Choroid plexus epithelial cell (primary cell): ENCODE measurements at places on chromosomes 4 and X.
A peak's percentile ranks its signal among the peaks of the same experiment; 100 is the strongest.

DNA sequence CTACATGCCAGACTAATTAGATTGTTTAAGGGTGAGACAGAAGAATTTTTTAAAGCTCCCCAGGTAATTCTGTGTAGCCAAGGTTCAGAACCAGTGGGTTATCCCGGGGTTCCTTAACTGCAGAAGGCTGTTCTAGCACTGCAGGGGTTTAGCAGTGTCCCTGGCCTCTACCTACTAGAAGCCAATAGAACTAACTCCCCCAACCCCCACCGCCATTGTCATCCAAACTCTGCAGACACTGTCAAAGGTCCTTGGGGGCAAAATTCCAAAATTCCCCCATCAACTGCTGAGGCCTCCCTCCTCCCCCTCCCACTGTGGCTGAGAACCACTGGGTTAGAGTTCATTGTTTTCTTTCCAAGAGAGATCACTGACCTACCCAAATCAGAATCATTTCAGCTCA is 66.4 kb downstream of the MOSPD2 start:
- no peak for DNase-seq

- DNase-seq = no peak
Measured at GRCh38 chr4:125801373-125801772, 486.6 kb downstream of the FAT4 start.

- no peak for DNase-seq
Measured at GRCh38 chrX:111467896-111468295, 43.5 kb upstream of the SERTM2 start.

GRCh38 chrX:12799118-12799517 is 7.9 kb downstream of the PRPS2 start:
- no peak for DNase-seq

DNA sequence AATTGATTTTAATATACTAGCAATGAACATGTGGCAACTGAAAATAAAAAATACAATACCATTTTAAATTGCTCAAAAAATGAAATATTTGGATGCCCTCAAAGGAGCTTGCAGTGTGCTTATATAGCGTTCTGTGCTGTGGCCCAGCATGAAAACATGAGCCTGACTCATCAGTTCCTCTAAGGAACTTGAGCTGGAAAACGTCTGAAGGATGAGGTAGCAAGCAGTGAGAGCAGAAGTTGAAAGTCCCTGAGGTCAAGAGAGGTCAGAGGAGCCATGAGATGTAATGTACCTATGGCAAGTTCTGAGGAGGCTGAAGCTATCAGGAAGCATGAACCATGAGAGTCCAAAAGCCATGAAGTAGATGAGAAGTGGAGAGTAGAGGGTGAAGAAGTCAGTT is 59.7 kb downstream of the HMGB3 start:
- DNase-seq = no peak

GRCh38 chr4:106687026-106687425 is 318.4 kb upstream of the GIMD1 start:
- peak; percentile 55 for DNase-seq

GRCh38 chr4:118920247-118920646 is 31.6 kb downstream of the SYNPO2 start:
- DNase-seq = peak; percentile 45

GRCh38 chr4:92307181-92307580 is 3.4 kb downstream of the GRID2 start:
- DNase-seq = no peak

DNA sequence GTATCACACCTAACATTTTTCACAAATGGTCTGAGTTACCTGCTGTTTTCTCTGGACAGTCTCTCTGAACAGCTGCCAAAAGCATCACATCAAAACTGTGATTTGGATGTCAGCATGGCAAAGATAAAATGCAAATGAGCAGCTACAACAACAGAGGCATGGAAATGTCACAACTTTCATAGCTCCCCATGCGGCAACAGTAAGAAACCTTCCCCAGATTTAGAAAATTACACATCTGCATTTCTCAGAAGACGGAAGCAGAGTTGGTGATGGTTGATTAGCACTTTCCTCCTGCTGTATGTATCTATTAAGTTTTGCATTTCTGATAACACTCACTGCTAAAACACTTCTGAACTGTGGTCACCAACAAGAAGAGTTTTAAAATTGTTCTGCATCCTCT is 9.7 kb downstream of the PRKG2 start:
- no peak for DNase-seq

DNA sequence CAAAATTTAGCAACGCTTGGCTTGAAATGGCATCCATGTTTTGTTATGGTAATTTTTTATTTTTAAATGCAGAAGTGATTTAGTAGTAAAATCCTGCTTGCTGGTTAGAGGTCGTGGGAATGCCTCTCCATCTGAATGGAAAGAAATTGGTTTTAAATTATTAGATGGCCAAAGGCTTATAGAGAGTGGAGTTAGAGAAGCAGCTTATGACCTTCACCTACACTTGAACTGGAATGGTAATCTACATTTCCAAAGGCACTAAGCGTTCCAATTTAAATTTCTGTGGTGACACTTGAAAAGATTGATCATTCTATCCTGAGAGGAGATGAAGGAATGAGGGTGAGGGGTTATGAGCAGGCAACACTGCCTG is 280.7 kb downstream of the RAPGEF2 start:
- no peak for DNase-seq

GRCh38 chr4:102525504-102525903 is 24.3 kb downstream of the NFKB1 start:
- DNase-seq = no peak

DNA sequence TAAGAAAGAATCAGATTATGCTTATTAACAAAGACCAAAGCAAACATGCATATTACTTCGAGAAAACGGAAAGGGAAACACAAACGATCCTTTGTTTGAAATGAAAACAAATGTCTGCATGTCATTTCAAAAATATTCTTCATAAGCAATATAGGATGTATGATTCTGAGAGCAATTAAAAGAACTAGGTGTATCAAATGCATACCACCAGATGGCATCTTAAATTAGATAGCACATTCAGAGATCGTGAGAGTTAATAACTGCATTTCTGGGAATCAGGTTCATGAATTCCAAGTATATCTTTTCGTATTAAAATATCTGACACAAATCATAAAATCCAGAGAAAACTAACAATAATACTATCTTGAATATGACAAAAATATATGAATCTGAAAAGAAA is 159.5 kb downstream of the PPP3CA start:
- DNase-seq = peak; percentile 46

DNA sequence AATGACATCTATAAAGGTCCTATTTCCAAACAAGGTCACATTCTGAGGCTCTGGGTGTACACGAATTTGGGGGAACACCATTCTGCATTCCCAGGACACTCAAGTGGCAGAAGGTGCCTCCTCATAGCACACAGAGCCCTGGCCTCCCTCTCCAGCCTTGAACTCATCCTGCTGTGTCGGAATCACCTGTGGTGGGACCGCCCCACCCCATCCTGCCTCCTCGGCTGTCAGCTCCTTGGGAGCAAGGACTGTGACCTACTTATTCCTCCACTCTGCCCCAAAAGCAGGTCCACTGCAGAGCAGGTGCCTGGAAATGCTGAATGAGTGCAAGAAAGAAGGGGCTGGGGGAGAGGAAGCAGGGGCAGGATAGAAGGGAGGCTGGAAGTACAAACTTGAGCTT is 33.5 kb downstream of the HTRA3 start:
- DNase-seq = no peak

GRCh38 chr4:4662230-4662629 is 120.4 kb upstream of the STX18 start:
- DNase-seq = no peak

GRCh38 chr4:43682551-43682950 is 766.1 kb downstream of the KCTD8 start:
- DNase-seq = no peak

DNA sequence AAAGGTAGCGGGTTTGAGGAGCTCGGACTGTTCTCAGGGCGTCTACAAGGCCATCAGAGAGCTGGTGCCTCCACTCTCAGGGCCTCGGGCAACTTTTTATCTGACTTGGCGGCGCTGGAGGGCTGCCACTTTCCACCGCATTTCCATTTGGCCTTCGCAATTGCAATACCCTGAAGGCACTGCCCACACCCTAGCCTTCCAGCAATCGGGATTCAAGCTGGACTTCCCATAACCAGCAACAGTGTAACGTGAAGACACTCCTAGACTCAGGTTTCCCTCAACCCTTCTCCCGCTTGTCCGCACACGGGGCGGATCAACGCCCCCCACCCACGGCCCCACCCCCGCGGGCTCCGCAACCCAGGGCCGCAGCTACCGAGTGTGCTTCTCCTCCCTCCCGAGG is 50.2 kb upstream of the BCOR start:
- DNase-seq = no peak

- peak; percentile 95 for DNase-seq
Measured at GRCh38 chr4:99324979-99325378, 3.8 kb upstream of the ADH1B start.

DNA sequence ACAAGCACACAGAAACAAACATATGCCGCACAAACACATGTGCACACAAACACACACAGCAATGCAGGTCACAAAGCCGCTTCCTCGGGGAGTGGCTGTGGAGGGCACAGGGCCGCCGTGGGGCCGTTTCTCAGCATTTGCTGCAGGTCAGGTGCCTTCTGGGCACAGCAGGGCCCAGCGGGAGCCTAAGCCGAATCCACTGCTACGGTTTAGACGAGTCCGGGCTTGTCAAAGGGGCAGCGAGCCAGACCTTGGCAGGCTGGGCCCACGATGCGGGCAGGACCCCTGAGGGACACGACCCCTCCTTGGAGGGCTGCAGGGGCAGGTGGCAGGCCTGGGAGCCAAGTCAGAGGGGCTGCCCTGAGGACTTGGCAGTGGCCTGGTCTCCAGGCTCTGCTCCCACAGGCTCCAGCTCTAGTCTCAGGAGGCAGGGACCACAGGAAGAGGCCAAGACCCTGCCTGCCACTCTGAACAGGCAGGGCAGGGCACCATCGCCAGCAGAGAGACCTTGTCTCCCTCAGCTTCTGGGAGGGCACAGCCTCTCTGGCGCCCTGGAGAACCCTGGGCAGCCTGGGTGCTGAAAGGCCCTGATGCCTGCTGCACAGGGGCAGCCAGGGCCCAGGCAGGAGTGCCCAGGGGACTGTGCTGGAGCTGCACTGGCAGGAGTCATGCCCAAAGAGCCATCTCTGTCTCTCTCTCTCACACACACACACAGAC is 5.5 kb upstream of the ATP2B3 start:
- no peak for DNase-seq

DNA sequence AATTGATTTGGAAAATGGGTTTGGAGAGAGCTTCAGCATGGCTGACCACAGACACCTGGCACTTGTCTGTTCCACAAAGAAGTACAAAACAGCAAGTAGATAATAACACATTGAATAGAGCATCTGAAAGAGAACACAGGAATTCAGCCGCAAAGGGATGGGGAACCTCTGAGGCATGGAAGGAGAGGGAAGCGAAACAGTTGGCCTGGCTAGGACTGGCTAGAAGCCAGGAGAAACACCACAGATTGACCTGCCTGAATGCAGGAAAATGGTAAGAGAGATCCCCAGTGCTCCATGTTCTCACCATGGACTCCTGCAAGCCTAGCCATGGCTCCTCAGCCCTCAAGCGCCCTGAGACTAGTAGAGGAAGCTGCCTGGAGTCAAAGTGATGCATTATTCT is 169.7 kb upstream of the SH3RF1 start:
- peak; percentile 55 for DNase-seq

DNA sequence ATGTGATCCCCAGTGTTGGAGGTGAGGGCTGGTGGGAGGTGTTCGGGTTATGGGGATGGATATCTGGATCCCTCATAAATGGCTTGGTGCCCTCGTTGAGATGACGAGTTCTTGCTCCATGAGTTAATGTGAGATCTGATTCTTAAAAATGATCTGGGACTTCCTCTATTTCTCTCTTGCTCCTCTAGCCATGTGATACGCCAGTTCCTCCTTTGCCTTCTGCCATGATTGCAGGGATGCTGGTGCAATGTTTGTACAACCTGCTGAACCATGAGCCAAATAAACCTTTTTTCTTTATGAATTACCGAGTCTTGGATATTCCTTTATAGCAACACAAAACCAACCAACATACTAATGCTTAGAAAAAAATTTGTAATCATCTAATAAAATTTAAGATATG is 56.6 kb downstream of the STAP1 start:
- no peak for DNase-seq

- no peak for DNase-seq
Measured at GRCh38 chr4:56681158-56681852, at the start of gene HOPX. HOPX (minus strand) TSS chr4:56681296; CDS start chr4:56657816, 23,480 bp downstream.

GRCh38 chr4:37157476-37158167 is 86.9 kb upstream of the NWD2 start:
- DNase-seq = no peak

DNA sequence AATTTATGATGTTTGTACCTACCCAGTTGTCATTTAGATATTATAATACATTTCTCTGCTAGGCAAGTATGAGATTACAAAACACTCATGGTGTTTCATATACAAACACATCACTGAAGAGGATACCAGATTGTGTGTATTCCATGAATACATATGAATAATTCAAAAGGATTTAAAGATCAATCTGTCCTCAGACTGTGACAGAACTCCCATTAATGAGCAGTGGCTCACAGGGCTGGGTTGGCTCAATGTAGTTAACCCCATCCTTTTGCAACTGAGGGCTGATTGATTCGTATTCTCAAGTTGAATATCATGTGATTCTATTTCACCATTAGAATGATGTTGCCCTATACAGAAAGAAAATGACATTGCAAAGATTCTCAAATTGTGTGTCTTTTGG is 79.6 kb upstream of the SPANXN2 start:
- DNase-seq = no peak

DNA sequence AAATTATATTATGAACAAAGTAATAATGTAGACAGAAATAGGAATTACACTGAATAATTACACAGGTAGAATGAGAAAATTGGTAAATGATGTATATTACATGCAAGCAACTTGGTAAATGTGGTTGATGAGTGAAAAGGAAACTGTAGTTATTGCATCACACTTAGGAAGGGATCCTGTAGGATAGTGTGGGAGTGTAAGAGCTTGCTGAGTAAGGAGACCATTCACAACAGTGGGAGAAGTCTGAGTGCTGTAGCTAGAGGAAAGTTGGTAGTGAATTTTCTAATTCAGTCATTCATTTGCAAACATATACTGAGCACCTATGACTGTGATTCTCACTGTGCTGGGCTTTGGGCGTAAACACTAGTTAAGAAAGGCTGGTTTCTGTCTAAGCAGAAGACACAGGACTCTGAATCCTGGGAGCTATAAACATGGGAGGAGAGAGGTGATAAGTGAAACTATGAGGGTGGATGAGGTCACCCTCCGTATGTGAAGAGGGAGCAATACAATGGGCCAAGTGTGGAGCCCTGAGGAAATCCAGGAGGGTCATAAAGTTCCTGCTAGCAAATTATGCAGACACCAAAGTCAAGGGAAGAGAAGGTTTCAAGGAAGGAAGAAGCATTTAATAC is 14.2 kb upstream of the CPE start:
- DNase-seq = no peak

GRCh38 chrX:148523303-148524080 is 23.1 kb downstream of the AFF2 start:
- no peak for DNase-seq

GRCh38 chrX:12042615-12043014 is 95.7 kb upstream of the FRMPD4 start:
- no peak for DNase-seq

- no peak for DNase-seq
Measured at GRCh38 chrX:42495139-42495538, 282.8 kb downstream of the PPP1R2C start.
